AG09319 (cell line): ENCODE measurements at places on chromosomes 11 and 22.
A peak's percentile ranks its signal among the peaks of the same experiment; 100 is the strongest.

GRCh38 chr22:47848184-47848920 is 1085.9 kb downstream of the TBC1D22A start:
- no peak for DNase-seq

DNA sequence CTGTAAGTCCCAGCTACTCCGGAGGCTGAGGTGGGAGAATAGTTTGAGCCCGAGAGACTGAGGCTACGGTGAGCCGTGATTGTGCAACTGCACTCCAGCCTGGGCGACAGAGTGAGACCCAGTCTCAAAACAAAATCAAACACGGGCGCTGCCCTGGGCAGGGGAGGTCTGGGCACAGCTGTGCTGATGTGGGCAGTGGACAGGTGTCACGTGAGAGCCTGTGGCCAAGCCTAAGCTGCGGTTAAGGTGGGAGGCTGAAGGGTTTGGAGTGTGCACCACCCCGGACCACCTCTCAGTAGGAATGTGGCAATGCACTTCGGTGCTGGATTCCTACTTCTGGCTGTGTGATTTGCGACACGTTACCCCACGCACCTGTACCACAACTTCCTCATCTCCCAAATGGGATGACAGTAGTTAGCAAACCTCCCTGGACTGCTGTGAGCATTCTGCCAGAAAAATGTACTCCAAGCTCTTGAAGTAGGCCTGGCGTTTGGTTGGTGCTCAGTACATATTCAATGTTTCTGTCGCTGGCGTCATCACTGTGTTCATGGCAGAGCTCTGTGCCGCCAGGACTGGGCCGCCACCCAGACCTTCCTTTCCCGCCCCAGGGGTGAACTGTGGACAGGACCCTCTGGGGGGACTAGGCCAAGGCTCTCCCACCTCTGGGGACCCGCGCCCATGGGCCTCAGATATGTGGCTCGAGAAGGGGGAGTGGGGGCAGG is 807 bp upstream of the ZNF74 start:
- DNase-seq, result no peak

DNA sequence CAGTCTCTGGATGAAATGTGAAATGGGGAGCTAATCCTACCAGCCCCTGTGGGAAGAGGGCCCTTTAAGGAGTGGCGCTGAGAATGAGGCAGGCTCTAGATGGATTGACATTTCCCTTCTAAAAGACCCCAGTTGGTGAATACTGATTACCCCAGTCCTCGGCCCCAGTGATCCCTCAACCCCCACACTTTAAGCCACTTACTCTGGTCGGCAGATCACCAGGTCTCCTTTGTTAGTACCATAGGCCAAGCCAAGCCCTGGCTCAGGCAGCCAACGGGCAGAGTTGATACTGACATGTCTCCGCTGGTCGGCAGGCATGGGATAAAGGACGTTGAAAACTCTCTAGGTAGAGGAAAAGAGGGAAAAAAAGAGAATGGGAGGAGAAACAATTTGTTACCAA is 26.1 kb upstream of the CHRM4 start:
- DNase-seq, result no peak

DNA sequence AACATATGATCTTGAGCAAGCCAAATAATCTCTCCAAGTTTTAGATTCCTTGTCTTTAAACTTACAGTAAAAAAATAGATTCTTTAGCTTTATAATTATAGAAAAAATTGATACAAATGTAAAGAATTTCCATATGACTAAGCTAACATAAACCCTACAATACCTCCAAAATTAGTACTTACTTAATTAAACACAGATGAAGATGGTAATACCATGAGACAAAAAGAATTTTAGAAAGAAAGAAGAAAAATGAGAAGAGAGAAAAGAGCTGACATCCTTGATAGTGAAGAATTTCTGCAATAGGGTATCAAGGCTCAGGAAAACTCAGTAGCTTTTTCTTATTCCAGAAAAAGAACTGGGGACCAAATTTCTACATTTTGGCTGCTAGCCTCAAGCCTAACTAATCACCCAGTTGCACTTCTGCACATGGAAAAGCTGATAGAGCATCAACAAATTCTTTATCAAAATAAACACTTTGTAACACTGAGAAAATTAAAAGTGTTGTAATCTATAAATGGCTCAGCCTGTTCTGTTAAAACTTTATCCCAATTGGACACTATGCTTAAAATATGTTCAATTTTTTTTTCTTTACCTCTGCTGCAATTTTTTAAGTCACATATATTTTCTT is 24.7 kb upstream of the SOX6 start:
- no peak for DNase-seq

DNA sequence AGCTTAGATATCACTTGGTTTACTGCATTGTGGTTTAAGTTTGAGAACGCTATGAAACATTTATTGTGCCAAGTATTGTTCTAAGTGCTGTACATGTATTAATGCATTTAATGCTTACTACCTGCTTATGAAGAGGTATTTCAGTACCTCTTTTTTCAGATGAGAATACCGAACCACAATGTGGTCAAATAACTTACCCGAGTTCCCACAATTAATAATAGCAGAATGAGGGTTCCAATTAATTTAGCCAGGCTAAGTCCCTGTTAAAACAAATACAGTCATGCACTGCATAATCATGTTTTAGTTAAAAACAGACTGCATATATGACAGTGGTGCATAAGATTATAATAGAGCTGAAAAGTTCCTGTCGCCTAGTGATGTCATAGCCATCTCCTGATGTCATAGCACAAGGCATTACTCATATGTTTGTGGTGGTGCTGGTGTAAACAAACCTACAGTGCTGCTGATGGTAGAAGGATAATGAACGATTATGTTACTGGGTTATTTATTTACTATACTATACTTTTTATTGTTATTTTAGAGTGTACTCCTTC is 4.3 kb downstream of the ZC3H12C start:
- DNase-seq, result no peak

GRCh38 chr22:23913306-23913660 is 19.1 kb downstream of the MIF start:
- no peak for DNase-seq

GRCh38 chr11:94134651-94135512 is 6.2 kb downstream of the PANX1 start:
- peak; percentile 81 for DNase-seq
